Fibroblast of skin of scalp (primary cell): ENCODE measurements at places on chromosomes 4 and X.

DNA sequence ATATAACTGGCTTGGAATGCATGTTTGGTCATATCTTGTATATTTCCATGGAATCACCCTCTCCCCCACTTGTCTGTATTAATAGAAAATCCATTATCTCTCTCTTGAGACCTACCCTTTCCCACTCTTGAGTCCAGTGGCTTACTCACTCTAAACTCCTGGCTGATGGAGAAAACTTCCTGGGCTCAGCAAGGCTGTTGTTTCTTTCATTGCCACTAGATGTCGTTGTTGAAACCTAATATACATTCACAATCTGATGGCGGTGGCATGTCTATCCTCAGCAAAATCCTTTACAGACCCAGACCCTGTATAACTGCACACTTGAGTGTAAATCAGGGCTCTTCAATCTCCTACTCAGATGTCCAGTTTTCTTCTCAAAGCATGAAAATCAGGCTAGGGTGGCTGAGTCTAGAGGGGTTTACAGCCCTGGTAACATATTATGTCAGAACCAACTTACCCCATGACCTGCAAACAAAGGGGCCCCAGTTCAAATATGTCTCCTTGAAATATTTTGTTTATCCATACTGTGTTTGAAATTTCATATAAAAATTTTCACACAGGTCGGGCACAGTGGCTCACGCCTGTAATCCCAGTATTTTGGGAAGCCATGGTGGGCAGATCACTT, 70.0 kb upstream of the FAM241A start:
- DNase-seq = peak; percentile 64

DNA sequence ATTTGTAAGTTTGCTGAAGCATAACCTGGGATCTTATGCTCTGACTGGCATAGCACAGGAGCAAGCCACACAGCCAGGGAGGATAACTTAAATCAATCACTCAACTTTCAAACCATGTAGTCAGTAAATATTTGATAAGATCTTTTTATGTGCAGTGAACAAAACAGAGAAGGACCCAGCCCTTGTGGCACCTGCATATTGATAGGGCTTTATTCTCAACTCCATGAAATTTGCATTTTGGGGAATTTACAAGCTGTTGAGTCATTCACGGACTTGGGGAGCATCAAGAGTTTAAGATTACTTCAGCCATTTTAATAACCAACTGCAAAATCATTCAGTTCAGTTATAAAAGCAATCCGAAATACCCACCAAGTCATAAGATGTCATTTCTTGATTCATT, 122.6 kb downstream of the COMMD8 start:
- no peak for DNase-seq

GRCh38 chrX:100635989-100636320, 651 bp downstream of the TSPAN6 start:
- DNase-seq = no peak

DNA sequence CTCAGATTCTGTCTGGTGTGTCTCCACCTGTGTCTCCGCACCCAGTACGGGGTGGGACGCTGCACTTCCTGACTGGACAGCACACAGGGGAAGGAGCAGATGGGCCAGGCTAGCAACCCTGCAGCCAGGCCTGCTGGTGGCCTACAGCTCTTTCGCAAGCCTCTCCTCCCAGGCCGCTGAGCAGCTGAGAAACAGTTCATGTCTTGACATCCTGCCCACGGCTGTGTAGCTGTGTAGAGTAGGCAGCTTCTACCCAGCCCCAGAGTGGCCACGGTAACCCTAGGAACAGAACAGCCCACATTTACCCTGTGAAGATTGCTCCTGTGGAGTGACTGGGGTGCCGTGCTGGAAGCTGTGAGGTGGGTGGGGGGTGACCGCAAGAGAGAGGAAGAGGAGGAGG, 38.9 kb downstream of the CCNQ start:
- DNase-seq = no peak

DNA sequence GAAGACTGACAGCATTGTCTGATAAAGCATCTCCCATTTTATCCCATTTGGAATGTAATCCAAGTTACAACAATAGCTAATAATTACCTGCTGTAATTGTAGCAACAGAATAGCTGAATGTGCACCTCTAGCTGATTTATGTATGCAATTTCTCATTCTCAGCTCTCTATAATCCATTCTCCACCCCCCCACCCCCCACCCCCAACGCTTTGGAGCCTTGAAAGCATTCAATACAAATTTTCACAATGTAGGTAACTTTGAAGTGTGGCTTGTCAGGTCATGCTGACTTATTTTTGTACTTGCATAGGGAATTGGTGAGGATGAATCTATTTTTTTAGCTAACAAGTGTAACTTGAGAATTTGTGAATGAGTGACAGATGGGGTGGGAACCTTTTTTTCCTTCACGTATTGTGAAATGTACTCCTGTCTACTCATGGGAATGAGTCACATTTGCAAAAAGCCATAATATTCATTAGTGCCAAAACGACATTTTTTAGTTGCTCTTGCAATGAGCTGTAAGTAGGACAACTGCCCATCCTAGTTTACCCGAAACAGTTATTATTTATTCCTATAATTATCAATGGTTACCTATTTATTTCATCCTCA, 159.3 kb downstream of the PALLD start:
- peak; percentile 88 for DNase-seq

- no peak for DNase-seq
Observed at GRCh38 chr4:111650674-111651086, 494.6 kb upstream of the FAM241A start.
